ENCODE measurements at places on chromosomes 2 and 18.

DNA sequence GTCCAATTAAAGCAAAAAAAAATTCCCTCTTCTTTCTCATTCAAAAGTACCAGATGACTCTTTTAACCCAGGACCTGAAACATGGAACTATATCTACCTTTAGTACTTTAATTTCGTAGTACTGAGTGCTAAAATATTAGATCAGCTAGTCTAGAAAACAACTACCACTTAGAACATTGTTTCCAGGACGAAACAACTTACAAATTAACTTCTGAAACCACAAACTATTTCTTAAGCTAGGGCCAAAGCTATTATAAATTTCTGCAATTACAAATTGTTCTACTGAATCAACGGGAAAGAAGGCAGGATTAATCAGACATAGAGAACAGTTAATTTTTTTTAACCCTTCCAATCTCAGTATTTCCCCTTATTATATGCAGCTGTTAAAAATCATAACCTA is 39.9 kb downstream of the DARS1 start:
- no peak for DNase-seq

DNA sequence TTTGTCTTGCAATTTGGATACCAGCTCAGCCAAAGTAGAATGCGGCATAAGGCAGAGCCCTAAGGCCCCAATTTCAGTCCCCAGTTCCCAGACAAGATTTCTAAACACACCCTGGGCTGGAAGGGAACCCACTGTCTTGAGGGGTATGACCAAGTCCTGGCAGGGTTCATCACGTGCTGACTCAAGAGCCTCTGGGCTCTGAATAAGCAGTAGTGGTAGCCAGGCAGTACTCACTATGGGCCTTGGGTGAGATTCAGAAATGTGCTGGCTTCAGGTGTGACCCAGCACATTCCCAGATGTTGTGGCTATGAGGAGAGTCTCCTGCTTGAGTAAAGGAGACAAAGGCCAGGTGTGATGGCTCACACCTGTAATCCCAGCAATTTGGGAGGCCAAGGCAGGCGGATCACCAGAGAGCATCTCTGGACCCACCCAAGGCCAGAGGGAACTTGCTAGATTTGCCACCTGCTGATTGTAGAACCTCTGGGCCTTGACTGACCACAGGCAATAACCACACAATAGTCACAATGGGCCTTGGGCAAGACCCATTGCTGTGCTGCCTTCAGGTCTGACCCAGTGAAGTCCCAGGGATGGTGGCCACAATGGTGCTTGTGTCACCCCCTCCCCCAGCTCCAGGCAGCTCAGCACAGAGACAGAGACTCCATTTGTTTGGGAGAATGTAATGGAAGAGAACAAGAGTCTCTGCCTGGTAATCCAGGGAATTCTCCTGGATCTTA is 74.9 kb downstream of the ATL2 start:
- no peak for DNase-seq

DNA sequence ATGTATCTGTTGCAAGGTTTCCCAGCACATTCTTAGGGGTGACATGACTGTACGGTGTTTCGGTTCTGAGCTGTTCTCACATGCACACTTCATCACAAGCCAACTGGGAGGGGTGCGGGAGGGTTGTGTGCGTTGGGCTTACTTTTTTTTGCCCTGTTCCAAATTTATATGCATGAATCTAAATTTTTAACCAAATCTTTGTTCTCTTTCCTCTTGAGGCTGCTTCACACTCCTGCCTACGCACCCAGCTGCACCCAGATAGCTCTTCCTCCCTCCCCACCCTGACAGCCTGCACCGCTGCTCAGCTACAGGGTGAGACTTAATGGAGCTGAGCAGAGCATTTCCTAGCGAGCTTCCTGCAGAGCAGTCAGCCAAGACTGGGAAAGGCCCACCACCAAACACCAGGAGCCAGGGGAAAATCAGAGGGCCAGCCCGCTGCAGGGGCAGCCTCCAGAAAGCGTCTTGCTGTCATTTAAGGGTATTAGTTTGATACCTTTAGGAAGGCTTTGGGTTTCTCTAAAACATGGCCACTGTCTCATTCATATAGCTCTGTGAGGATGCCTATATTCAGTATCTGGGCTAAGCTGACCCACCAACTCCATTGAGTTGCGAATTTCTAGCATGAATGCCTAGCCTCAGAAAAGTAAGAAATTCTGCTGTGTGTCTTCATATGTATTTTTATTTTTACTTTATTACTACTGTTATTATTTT is 84.5 kb downstream of the POU3F3 start:
- peak; percentile 49 for DNase-seq

DNA sequence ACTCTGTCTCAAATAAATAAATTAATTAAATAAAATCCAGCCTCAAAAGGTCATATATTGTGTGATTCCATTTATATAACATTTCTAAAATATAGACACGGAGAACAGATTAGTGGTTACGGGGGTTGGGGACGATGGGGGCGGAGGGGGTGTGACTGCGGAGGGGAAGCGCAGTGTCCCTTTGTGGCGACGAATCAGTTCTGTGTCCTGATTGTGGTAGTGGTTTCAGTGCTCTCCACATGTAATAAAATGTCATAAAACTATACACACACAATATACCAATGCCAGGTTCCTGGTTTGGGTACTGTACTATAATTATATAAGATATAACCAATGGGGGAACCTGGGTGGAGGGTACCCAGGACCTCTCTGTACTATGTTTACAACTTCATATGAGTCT is 186.4 kb downstream of the ANAPC1 start:
- DNase-seq: no peak

DNA sequence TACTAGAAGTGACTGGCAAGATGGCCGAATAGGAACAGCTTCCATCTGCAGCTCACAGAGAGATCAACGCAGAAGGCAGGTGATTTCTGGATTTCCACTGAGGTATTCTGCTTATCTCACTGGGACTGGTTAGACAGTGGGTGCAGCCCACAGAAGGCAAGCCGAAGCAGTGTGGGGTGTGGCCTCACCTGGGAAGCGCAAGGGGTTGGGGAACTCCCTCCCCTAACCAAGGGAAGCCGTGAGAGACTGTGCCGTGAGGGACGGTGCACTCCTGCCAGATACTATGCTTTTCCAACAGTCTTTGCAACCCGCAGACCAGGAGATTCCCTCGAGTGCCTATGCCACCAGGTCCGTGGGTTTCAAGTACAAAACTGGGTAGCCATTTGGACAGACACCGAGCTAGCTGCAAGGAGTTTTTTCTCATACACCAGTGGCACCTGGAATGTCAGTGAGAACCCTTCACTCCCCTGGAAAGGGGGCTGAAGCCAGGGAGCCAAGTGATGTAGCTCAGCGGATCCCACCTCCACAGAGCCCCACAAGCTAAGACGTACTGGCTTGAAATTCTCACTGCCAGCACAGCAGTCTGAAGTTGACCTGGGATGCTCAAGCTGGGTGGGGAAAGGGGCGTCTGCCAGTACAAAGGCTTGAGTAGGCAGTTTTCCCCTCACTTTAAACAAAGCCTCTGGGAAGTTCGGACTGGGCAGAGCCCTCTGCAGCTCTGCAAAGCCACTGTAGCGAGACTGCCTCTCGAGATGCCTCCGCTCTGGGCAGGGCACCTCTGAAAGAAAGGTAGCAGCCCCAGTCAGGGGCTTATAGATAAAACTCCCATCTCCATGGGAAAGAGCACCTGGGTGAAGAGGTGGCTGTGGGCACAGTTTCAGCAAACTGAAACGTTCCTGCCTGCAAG is 40.1 kb downstream of the PLEK start:
- DNase-seq: no peak

- DNase-seq: no peak
These were observed 14.3 kb downstream of the FRZB start for GRCh38 chr2:182852090-182852489.

GRCh38 chr2:197239434-197239833 is 71.1 kb downstream of the ANKRD44 start:
- DNase-seq: no peak

DNA sequence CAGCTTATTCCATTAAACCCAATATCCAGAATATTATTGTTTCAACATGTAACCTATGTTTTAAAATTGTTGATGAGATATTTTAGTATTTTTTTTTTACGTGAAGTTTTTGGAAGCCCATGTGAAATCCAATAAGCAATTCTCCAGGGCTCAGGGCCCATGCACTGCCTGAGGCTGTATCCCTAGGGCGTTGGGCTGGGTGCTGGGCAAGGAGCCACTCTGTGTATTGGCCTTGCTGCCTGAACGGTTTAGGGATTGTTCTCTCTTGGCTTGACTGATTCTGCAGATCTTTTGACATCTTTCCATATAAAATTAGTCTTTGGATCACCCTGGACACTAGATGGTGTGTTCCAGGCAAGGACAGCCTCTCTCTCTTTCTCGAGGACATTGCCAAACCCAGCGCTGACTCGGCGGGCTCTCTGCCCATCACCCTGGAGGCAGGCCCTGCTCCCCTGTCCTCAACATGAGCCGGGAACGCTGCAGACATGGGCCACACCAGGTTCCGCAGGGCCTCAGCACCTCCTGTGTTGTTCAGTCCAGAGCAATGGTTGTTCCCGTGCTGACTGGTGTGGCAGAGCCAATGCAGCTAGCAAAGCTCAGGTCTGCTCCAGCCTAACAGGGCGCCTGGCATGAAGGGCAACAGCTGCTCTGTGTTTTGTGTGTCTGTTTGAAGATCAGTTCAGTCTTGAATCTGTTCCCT is 163.0 kb downstream of the SEPTIN10 start:
- no peak for DNase-seq

- no peak for DNase-seq
These were observed 18.2 kb downstream of the LANCL1 start for GRCh38 chr2:210458395-210458794.

DNA sequence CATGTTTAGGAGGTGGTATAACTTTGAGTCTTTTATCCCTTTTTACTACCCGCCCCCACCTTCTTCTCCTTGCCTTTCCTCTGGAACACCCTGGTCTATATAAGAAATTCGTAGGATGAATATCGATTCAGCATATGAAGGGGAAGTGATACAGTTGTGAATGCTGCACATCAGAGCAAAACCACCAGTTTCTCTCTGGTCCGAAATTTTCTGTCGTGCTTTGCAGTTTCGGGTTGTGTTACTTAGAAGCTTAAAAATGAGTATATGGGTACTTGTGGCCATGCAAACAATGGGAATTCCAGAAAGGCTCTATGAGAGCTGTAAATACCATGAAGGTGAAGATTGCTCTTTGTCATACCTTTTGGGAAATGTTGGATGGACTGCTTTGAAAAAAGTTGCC is 60.6 kb downstream of the DAW1 start:
- no peak for DNase-seq

DNA sequence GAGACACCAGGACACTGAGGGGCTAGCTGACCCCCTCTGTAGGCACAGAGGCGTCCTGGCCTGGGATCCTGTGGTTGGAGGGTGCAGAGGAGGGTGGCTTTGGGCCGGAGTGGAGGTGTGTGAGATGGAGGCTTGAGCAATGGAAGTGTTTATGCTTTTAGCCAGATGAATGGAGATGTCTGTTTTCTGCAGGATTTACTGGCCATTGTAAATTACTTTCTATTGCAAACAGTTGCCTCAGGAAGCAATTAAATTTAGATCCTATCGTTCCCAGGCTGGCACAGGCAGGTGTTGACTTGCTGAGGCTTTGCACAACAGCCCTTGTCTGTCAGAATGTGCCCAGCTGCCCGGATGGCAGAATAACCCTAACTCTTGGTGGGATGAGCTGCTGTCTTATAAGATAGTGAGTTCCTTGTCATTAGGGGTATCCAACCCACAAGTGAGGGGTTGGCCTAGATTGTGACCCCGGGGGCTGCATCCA is 1.8 kb upstream of the ARID5A start:
- no peak for DNase-seq

GRCh38 chr18:67417864-67418523 is 98.5 kb downstream of the DSEL start:
- DNase-seq: no peak

GRCh38 chr2:112893752-112894151 is 17.2 kb upstream of the IL37 start:
- DNase-seq: no peak

DNA sequence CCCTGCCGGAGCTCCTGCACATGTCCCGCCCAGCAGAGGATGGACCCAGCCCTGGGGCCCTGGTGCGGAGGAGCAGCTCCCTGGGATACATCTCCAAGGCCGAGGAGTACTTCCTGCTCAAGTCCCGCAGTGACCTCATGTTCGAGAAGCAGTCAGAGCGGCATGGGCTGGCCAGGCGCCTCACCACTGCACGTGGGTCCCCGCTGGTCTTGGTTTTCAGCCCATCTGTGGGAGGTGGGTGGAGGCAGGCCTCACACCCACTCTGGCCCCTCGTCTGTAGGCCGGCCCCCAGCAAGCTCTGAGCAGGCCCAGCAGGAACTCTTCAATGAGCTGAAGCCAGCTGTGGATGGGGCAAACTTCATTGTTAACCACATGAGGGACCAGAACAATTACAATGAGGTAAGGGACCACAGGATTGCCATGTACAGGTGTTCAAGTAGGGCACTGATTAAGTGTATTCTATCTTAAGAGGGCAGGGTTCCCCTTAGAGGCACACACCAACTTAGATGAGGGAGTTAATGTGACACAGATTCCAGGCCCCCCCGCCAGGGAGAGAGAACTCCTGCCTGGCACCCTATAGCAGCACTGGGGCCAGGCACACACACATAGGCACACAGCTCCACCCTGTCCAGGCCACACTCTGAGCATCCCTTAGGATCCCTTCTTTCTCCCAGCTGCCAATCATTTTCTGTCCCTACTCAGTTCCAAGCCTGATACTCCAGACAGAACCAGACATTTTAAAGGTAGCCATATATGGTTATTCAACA is 5.4 kb upstream of the CHRNG start:
- DNase-seq: no peak

DNA sequence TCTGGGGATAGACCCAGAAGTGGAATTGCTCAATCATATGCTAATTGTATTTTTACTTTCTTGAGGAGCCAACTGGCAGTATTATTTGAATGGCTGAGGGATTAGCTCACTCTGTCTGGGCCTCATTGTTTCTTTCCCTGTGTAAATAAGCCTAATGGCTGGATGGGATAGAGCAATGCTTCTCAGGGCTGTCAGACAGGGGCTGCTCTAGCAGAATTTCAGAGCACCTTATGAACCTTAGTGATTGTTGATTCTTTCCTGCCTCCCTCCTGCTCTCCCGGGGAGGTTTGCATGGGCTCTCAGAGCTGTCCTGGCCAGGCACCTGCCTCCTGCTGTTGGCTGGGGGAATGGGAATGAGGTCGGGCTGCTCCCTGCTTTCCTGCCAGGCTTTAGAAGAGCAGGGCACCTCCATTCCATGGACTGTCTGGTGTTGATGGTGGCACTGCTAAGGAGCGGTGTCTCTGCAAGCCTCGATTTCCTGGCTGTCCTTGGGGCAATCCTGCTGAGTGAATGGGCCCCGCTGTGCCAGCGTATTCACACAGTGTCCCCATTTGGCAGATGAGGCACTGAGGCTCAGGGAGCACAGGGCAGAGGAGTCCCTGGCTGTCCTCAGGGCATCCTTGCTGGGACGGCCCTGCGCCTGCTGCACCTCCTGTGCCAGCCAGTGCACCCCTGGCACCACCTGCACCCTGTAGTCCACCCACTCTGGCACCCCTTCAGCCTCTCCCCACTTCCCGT is 468.2 kb upstream of the HS6ST1 start:
- DNase-seq: no peak

- no peak for DNase-seq
These were observed 215.8 kb downstream of the ALPK2 start for GRCh38 chr18:58412844-58413666.

DNA sequence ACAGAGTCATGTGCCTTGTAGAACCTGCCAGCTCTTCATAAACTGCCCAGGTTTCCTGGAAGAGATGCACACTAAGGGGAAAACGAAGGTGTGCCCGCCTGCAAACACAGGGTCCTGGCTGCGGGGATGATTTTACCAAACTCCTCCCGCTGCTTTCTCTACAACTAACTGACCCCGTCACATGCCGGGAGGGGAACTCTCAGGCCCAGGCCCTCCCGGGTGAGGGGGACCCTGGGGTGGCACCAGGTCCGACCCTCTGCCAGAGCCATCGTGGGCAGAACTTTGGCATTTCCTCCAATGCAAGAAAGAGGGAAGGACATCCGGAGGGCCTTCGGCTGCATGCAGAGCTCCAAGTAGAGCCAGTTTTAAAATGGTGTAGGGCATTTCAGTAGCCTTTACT is 28.6 kb downstream of the CAPN13 start:
- DNase-seq: no peak
